ENCODE measurements at places on chromosomes 2 and 18.

GRCh38 chr2:132936791-132937190 lies 266.8 kb upstream of the LYPD1 start:
- DNase-seq: no peak

- DNase-seq: no peak
Measured at GRCh38 chr2:73893764-73894474, 1.1 kb downstream of the ACTG2 start.

GRCh38 chr18:70418546-70419311 lies 129.9 kb downstream of the SOCS6 start:
- no peak for DNase-seq

- DNase-seq: no peak
Measured at GRCh38 chr2:215847056-215847455, 166.3 kb downstream of the MREG start.

DNA sequence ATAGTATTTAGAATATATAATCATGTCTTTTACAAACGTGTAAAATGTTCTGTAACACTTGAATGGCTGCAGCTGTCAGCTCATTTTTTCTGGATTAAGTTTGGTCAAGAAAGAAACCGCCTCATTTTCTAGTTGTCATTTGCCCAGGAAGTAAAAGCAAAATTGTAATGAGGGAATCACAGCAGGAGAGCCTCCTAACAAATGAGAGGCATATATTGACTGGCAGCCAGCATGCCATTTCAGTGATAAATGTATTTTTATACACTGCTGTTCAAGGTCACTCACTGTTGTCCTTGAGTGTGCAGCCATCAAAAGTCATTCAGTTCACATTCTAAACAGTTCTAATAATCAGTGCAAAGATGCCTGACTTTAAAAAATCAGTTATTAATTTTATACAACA lies 144.3 kb upstream of the BOD1L2 start:
- no peak for DNase-seq

DNA sequence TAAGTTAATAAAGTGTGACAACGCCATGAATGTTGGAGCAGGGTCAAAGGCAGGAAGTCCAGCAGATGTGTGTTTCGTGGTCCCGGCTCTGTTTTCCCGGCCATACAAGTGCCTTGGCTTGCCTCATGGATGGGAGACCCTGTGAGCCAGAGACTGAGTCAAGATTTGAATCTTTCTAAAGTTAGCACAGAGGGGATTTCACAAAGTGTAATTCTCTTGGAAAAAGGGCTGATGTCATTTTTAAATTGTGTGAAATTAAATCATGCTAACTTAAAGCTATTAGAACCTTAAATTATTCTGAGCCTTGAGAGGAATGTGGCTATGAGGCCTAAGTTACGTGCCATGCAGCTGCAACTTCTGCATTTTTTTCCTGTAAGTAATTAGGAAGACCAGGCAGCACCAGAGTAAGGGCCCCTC lies 38.3 kb upstream of the RALBP1 start:
- peak; percentile 85 for DNase-seq

GRCh38 chr2:196479350-196479749 lies 160.2 kb upstream of the CCDC150 start:
- peak; percentile 93 for DNase-seq

GRCh38 chr2:204109681-204110080 lies 173.1 kb downstream of the ICOS start:
- DNase-seq: no peak

GRCh38 chr2:66433945-66434678 lies 813 bp upstream of the MEIS1 start:
- peak; percentile 74 for DNase-seq

- peak; percentile 87 for DNase-seq
Measured at GRCh38 chr2:31235504-31235902, 1.6 kb downstream of the EHD3 start.

- DNase-seq: peak; percentile 69
Measured at GRCh38 chr2:238370823-238371372, 50.6 kb downstream of the TRAF3IP1 start.

GRCh38 chr18:51154431-51155063 lies 42.9 kb downstream of the MEX3C start:
- no peak for DNase-seq
